ENCODE measurements at places on chromosomes 3 and 15. TPM values are rescaled to one million over a fixed set of nuclear protein-coding genes. Genes with fewer than 3 reads are reported as not detected.

Gene SHC4
- total RNA-seq, result 7.7 TPM

Gene RFT1
- 9.1 TPM for total RNA-seq

Gene MUC20
- total RNA-seq, result 11.5 TPM

Gene PLA2G4D
- not detected for total RNA-seq

Gene DAZL
- total RNA-seq, result not detected

Gene KCNMB3
- total RNA-seq, result 3.9 TPM

Gene ACTR8
- 35.8 TPM for total RNA-seq

Gene EFCC1
- total RNA-seq, result 1.3 TPM

Gene CCR3
- total RNA-seq, result 0.51 TPM

Gene CNTN6
- total RNA-seq, result 3.5 TPM

Data from tongue (tissue), 3 donors.